Activated CD4-positive, CD25-positive, alpha-beta regulatory T cell treated with anti-CD3 and anti-CD28 coated beads, Interleukin-2, amount 50 U/mL, for 24 hours (primary cell): ENCODE measurements at places on chromosomes 11 and 22.

- no peak for ATAC-seq
These were observed 59.8 kb downstream of the APOL5 start for GRCh38 chr22:35777335-35777975.

- ATAC-seq = no peak
These were observed 51.9 kb downstream of the SLC1A2 start for GRCh38 chr11:35367491-35367890.

DNA sequence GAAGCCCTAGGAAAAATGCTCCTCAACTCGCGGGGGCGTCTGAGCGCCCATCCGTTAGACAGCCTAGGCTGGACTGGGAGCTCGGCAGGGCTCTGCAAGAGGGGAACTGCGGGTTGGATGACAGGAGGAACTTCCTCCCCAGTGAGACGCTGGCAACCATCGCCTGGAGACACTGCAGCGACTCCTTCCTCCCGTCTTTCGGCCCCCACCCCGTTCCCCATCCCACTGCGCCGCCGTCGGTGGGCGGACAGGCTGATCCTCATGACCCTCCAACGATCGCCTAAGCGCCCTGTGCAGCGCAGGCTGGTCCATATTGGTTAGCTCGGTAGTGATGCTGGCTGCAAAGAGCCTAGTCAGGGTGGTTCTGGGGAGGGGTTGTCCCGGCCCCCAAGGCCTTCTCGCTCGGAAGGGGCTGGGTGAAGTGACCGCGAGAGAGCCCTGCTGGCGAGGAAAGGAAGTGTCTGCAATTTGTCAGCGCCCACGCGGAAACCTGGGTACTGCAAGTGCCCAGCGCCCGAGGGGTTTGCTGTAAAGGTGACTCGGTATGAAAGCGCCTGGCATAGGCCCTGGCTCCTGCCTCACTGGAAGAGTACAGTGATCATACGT is 638 bp downstream of the NRGN start:
- peak; percentile 30 for ATAC-seq

DNA sequence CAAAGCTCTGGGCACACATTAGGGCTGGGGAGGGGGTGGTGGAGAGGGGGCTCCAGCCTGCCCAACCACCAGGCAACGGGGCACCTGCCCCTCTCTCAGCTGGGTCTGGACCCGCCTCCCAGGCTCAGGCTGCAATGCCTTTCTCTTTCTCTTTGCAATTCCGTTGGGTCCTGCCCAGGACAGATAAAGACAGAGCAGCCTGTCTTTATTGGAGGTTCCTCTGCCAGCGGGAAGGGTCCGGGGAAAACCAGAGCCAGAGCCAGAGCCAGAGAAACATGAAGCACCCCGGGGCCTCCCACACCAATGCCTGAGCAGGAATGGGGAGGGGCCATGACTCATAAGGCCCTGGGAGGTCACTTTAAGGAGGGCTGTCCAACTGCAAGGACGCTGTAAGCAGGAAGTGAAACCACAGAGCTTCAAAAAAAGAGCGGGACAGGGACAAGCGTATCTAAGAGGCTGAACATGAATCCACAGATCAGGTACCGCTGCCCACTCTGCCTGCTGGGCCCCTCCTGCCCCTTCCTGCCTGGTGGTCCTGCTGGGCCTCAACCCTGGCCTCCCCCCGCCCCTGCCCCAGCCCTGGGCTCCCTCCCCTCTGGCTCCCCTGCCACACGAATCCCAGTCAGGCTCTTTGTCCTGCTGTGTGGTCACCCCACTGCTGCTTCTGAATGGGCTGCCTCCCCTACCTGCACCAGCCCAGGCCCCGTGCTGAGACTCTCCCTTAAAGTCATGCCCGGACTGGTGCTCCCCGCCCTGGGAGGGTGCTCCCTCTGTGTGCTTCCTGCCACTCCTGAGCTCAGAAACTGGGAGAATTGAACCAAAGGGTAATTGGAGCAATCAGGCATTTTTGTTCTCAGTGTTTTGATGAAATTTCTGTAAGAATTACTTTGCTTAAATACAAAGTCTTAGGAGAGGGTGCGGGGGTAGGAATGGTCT is at the start of gene APOBEC3B:
Gene APOBEC3B (plus strand): TSS at position 356 of the 936 bp plus-strand sequence. CDS start 107 bp downstream, at position 463.
- peak; percentile 23 for ATAC-seq

DNA sequence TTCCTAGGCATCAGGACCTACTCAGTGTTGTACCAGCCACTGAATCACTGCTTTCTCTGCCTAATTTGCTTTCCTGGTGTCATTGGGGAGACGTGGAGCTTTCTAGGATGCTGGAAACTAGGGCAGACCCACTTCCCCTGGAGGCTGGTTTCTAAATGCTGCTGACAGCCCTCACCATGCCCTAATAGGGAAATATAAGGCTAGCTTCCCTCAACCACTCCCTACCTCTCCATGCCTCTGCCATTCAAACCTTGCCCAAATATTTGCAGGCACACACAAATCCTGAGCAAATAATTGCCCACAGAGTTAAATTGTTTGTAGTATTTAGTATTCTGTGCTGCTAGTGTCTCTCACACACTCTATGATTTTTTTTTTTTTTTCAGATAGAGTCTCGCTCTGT is 310.2 kb downstream of the DDX10 start:
- ATAC-seq = no peak

DNA sequence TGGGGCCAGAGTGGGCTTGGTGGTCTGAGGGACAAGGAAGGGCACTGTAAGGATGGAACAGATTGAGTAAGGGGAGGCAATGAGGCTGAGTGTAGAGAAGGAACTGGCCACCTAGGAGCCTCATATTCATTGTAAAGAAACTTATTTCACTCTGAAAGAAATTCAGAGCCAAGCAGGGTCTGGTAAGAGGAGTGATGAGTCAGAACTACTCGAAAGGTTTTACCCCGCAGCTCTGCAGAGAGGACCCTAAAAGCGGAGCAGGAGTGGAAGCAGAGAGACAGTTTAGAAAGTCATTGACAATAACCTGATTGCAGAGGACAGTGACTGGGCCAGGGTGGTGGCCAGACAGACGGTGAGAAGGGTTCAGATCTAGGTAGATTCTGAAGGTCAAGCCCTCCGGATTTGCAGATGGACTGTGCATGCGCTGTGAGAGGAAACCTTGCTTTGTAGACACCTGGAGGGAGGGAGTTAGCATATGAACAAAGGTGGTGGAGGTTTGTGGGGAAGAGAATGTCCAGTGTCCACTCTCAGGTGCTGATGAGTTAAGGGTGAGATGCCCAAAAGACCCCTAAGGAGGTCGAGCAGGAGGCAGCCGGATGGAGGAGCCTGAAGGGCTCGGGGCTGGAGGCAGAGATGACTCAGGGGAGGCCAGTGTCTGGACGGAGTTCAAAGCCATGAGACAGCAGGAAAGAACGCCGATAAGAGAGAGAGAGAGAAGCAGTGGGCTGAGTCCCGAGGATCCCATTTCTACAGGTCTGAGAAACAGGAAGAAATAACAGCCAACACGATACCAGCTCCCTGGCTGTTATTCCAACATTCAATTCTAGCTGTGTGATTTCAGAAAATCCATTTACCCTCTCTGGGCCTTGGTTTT is 546.0 kb downstream of the BRD1 start:
- no peak for ATAC-seq

DNA sequence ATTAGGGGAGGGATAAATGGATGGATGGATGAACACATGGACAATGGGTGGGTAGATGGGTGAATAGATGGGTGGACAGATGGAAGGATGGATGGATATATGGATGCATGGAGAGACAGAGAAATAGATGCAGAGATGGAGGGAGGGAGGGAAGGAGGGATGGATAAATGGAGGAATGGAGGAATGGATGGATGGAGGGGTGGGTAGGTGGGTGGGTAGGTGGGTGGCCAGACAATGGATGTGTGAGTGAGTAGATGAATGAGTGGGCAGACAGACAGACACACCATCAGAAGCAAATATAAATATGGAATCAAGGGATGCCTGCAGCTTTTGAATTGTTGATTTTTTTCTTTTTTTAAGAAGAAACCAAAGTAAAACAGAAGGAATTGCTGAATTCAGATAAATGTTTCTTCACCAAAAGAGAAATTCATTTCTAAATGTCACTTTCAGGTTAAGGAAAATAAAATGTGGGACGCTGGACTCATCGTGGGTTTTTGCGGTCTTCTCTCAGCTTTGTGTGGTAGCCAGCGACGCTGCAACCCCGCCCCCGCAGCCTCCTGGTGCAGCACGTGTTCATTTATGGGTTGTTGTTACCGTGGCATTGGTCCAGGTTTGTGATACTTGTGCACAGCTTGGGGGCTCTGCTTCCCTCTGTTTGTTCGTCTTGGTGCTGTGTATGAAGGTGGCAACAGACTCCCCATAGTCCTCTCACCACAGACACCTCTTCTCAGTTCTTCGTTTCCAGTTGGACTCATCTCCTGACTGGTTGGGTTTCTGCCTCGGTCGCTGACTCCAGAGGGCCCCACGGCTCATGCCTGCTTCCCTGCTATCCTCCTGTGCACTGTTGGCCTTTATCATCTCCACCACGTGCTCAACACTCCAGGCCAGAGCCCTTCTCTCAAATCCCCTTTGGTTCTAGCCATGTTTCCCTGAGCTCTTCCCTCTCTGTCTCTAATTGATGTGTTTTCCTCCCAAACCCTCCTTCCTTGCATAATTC is 76.4 kb downstream of the CDKN1C start:
- no peak for ATAC-seq

- no peak for ATAC-seq
These were observed 15.4 kb downstream of the ARHGEF17 start for GRCh38 chr11:73323464-73323863.

- ATAC-seq = no peak
These were observed 696 bp downstream of the KRTAP5-5 start for GRCh38 chr11:1630271-1630670.

- ATAC-seq = no peak
These were observed 11.1 kb downstream of the C11orf86 start for GRCh38 chr11:66986178-66986545.

GRCh38 chr11:46520971-46521745 is 72.7 kb downstream of the AMBRA1 start:
- no peak for ATAC-seq

DNA sequence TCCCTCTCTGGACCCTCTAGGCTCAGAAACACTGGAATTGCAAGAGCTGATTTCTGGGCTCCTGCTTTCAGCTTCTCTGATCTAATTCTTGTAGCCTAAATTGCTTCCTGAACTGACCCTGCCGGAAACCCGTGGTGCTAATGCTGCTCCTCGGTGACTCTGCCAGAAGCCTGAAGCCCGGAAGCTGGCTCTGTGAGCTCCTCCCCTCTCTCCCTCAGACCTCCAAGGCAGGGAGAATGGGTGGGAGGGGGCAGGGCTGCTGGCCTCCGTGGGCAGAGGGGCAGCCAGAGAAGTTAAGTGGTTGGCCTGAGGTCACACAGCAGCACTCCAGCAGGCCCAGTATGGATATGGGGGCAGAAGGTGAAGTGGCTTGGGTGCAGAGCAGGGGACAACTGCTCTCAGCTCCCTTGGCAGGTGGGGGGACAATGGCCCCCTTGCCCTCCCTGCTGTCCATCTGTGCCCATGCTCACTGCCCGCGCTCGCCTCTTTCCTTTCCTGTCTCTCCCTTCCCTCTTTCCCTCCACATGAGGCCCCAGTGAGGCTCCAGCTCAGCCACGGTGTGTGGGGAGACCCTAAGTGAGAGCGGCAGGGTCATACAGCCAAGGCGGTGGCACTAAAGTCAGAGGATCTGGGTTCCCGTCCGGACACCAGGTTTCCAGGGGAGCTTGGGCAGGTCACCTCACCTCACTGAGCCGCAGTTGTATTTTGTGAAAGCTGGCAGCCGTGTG is 16.2 kb downstream of the CAPN5 start:
- ATAC-seq = peak; percentile 72

DNA sequence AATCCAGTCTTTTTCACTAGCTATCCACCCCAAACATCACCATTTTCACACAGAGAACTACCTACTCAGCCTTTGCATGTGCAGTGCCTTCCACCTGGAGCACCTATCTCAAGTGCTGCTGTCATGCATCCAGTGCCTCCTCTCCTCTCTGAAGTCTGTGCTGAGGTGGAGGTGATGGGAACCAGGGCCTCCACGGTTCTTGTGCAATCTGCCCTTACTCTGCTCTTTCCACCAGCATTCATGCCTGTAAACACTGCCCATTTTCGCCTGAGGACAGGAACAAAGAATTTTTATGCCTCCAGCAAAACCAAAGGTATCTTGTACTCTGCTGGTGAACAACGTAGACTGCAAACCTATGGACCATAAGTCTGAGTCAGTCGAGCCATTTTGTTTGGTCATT is 27.0 kb downstream of the PITPNB start:
- ATAC-seq = no peak

DNA sequence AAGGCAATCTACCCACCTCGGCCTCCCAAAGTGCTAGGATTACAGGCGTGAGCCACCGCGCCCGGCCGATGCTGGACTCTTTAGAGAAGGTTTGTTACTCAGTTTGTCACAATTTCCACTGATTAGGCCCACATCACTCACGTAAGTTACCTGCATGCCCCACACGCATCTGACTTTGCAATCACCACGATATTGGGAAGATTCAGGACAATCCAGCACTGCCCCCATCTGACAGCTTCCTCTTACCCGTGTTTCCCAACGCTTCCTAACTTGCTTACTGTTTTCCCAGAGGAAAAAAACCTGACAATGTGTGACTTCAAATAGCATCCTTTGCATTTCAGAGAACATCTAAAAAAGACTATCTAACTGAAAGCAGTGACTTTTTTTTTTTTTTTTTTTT is 21.8 kb upstream of the EIF3M start:
- ATAC-seq = no peak

DNA sequence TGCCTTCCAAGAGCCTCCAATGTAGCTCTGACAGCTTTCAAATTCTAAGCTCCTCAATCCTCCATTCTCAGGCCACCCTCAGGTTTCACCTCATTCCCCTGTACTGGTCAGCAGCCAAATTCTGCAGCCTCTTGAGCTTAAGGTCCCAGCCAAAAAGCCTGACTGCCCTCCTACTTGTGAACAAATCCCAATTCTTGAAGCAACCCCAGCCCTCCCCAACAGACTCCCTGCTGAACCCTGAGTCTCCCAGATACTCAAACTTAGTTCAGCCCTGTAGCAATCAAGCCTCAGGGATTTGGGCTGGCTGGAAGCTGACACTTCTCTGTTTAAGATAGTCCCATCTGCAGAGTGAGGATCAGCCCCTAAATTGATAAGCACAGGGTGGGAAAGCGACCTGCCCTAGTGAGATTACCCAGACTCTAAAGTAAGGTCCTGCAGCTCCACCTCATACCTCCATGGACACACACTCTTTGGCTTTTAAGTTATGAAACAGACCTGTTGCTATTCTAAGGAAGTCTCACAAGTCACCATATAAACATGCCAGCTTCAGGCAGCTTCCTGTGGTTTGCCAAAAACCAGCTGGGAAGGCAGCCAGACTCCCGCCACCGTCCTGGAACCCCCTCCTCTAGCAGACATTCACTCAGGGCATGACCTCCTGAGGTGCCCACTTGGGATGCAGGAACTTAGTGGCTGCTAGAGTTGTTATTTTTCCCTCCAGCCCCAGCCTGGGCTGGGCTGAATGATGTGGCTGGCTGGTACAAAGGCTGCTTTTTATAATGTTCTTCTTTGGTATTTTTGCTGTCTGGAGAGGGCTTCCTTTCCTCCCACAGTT is 82.5 kb upstream of the PICALM start:
- ATAC-seq = no peak

- no peak for ATAC-seq
These were observed 13.6 kb upstream of the TMEM216 start for GRCh38 chr11:61378713-61379313.

GRCh38 chr22:30062950-30063349 is 17.3 kb upstream of the HORMAD2 start:
- no peak for ATAC-seq
